ENCODE measurements at places on chromosomes 12 and 14. TPM values are rescaled to one million over a fixed set of nuclear protein-coding genes. Genes with fewer than 3 reads are reported as not detected.

DNA sequence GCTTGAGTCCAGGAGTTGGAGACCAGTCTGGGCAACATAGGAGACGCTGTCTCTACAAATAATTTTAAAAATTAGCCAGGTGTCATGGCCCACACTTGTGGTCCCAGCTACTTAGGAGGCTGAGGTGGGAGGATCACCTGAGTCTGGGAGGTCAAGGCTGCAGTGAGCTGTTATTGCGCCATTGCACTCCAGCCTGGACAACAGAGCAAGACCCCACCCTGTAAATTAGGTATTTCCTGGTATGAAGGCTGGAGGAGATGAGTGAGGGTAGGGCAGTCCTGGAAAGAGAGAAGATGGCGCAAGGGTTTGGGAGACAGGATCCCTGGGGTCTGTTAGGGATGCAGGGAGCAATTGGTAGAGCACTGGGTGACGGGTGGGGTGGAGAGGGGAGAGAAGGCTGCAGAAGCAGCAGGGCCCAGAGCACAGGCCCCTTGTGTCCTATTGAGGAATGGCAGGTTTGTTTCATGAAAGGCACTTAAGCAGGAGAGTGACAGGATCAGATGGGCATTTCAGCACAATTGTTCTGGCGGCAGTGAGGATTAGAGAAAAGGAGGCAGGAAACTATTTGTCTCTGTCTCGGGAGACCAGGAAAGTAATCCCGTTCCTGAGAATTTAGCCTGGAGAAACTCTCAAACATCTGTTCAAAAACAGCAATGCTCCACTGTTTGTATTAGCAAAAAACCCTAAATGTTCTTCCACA, 47.2 kb upstream of the KTN1 start:
- no peak overlapping the region for H3K4me3 ChIP-seq
- H3K27ac ChIP-seq = no peak overlapping the region
- H3K4me1 ChIP-seq = no peaks in the 10 kb centered on the region
- no peak for DNase-seq

Gene RNU7-1
- not detected for total RNA-seq

Gene RPS6KL1
- total RNA-seq = 3.5 TPM

DNA sequence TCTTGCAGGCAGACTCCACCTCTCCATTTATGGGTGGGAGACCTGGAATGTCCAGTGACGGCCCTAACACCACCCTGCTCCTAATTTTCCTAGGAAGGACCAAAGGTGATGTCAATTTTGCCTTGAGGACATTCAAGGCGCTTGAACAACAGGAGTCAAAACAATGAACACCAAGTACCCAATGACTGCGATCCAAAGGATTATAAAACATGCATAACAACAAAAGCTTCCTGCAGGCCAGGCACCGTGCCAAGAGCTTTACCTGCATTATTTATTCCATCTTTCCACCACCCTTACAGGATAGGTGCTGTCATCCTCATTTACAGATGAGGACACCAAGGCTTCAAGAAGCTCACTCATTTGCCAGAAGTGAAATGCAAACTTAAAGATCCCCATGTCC, 15.2 kb upstream of the FOXN3 start:
- no peak for DNase-seq
- no peak overlapping the region for H3K4me3 ChIP-seq
- peaks cover 21% of the 10 kb centered on the region for H3K27me3 ChIP-seq
- no peak overlapping the region for H3K27ac ChIP-seq

- H3K27me3 ChIP-seq = no peaks in the 10 kb centered on the region
- H3K4me3 ChIP-seq = no peak overlapping the region
- no peak overlapping the region for H3K27ac ChIP-seq
- no peak for DNase-seq
Measured at GRCh38 chr12:20268121-20268732, 100.1 kb upstream of the PDE3A start.

DNA sequence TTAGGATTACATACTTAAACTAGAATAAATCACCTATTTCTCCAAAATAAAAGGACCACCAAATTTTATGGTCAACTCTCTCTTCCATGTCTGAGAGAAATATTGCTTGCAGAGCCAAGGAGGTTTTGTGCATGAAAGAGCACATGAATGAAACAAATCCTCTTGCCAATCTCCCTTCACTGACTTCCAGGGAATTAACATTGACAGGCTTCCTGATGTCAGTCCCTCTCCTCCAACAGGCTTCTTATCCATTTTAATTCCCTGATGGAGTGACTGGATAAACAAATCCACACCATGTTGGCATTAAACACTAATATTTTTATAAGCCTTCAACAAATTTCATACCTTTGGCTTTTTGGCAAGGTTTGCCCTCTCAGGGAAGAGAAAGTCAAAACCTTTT, 45.3 kb upstream of the CNTN1 start:
- H3K4me3 ChIP-seq = no peak overlapping the region
- no peaks in the 10 kb centered on the region for H3K36me3 ChIP-seq
- no peak for DNase-seq

DNA sequence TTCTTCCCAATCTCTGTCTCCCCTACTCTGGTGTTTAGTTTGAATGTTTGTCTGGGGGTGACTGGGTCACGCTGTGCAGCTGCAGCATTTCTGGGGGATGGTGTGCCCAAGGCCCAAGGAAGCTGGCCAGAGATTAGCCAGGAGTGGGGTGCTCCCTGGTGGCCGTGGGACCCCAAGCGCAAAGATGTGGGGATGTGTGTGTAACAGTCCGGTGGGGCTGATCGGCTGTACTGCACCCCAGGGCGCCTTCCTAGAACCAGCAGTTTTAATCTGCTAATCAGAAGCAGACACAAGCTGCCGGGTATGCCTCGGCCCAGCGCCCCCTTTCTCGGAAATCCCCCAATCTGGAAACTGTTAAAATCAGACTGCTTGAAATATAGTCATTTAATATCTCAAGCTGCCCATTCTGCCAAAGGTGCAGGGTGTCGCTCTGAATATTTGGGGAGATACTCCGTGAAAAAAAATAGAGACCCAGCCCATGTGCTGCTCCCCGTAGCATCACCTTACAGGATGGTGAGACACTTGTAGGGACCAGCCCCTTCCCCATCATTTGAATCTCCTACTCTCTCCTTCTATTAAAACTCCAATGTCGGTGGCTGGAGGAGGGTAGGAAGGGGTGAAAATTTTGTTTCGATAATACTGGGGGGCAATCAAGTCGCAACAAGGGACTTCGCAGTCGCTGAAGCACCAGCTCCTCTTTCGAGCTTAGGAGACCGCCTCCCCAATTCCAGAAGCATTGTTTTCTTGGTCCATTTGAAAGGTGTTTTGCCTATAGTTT, 4.3 kb downstream of the HOXC9 start:
- no peaks in the 10 kb centered on the region for H3K36me3 ChIP-seq
- H3K27me3 ChIP-seq = peaks cover 98% of the 10 kb centered on the region
- no peak for DNase-seq
- H3K27ac ChIP-seq = no peak overlapping the region
- H3K4me3 ChIP-seq = no peak overlapping the region
- H3K4me1 ChIP-seq = peaks cover 6% of the 10 kb centered on the region

Gene CLEC4D
- not detected for total RNA-seq

Gene CD27
- not detected for total RNA-seq

DNA sequence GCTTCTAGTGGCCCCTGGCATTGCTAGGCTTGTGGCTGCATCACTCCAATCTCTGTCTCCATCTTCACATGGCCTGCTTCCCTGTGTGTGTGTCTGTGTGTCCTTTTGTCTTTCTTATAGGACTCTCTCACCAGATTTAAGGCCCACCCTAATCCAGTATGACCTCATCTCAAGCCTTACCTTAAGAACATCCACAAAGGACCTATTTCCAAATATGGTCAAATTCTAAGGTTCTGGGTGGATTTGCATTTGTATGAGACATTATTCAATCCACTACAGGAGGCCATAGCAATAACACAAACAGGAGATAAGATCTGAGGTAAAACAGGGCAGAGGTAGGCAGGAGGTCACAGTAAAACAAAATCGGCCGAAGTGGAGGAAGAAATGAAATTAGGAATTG, 375.9 kb downstream of the BTG1 start:
- no peaks in the 10 kb centered on the region for H3K4me1 ChIP-seq
- no peaks in the 10 kb centered on the region for H3K36me3 ChIP-seq
- no peak for DNase-seq
- H3K27me3 ChIP-seq = no peaks in the 10 kb centered on the region
- no peak overlapping the region for H3K27ac ChIP-seq

DNA sequence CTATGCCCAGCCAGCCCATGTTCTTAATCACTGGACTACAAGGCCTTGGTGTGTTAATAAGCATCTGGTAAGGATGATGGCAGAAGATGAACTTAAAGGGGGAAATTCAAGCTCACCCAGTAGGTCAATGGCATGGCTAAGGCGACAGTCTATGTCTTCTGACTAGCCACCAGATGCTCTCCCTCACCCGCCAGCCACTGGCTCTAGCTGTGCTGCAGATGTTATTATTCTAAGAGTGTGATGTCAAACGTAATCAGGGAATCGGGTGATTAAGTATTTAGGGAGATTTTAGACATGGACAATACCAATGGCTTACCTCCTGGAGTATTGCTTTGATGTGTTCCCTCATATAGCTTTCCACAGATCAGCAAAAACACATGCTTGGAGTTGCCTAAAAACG, 39.2 kb upstream of the MAX start:
- H3K4me1 ChIP-seq = peaks cover 8% of the 10 kb centered on the region
- no peaks in the 10 kb centered on the region for H3K36me3 ChIP-seq
- H3K27ac ChIP-seq = no peak overlapping the region

Gene AJUBA
- 97.1 TPM for total RNA-seq

DNA sequence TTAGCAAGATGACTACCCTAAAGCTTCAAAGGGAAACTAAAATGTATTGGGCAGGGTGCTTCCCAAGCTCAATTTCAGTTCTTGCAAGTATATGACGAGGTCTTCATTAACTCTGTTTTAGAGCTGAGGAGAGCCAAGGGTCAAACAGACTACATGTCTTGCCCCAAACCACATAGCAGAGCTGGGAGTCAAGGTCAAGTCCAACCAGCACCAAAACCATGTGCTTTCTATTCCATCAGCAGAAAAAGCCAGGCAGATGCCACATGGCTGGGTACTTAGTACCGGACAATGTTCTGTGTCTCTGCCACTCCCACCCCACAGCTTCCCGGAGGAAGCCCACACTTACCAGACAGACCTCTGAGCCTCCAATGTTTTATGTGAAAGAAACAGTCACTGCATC, 17.6 kb downstream of the NID2 start:
- no peaks in the 10 kb centered on the region for H3K36me3 ChIP-seq
- H3K4me3 ChIP-seq = no peak overlapping the region
- no peak overlapping the region for H3K27ac ChIP-seq
- peaks cover 6% of the 10 kb centered on the region for H3K4me1 ChIP-seq
- DNase-seq = no peak

Gene KRT73
- total RNA-seq = not detected

Gene TRPV4
- 5.2 TPM for total RNA-seq

DNA sequence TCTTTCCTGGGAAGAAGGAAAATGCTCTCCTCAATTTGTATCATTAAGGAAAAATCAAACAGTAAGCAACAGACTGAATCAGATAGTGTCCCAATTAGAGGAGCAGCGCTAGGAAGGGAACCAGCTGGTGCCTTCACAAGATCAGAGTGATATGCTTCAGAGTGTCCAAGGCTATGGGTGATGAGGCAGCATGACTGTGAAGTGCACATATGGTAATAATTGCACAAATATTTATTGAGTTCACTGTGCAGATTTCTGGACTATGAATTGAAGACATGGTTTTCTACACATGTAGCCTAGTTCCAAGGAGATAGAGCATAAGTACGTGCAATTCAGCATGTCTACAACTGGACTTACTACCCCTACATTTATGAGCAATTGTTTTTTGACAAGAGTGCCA, 78.8 kb upstream of the EVL start:
- H3K27ac ChIP-seq = no peak overlapping the region
- no peaks in the 10 kb centered on the region for H3K27me3 ChIP-seq
- no peak for DNase-seq

GRCh38 chr14:102417001-102417431, 54.3 kb downstream of the TECPR2 start:
- peaks cover 7% of the 10 kb centered on the region for H3K36me3 ChIP-seq
- H3K27me3 ChIP-seq = no peaks in the 10 kb centered on the region
- no peak overlapping the region for H3K4me3 ChIP-seq
- H3K4me1 ChIP-seq = no peaks in the 10 kb centered on the region
- no peak for DNase-seq
- H3K27ac ChIP-seq = no peak overlapping the region

Gene DBX2
- not detected for total RNA-seq

Gene ZNF385A
- 16.6 TPM for total RNA-seq

- H3K36me3 ChIP-seq = no peaks in the 10 kb centered on the region
- no peak for DNase-seq
- peaks cover 30% of the 10 kb centered on the region for H3K4me1 ChIP-seq
Measured at GRCh38 chr12:116123451-116124258, 153.8 kb downstream of the MED13L start.

GRCh38 chr14:66381755-66382154, 104.4 kb upstream of the CCDC196 start:
- no peak for DNase-seq
- H3K4me3 ChIP-seq = no peak overlapping the region
- no peak overlapping the region for H3K27ac ChIP-seq
- peaks cover 3% of the 10 kb centered on the region for H3K27me3 ChIP-seq
- no peaks in the 10 kb centered on the region for H3K36me3 ChIP-seq

DNA sequence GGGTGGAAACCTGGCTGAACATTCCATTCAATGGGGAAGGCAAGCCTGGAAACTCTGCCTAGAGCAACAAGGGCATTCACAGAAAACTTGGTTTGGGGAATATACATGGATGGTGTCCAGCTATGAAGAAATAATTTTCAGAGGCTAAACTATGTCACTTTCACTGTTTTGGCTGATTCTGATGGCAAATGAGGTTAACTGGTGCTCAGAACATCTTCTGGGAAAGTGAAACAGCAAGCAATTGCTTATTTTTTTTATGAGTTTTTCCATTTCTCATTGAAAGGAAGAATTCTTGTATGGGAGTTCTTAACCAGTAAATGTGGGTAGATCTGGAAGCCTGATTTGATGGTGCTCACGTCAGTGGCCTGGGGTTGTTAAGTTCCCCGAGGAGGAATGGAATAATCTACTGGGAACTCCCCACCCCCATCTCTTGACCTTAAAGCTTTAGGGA, 132.8 kb upstream of the BTG1 start:
- no peak overlapping the region for H3K4me3 ChIP-seq
- H3K27ac ChIP-seq = no peak overlapping the region
- no peaks in the 10 kb centered on the region for H3K4me1 ChIP-seq
- no peak for DNase-seq
- no peaks in the 10 kb centered on the region for H3K36me3 ChIP-seq
